Mesenchymal stem cell (in vitro differentiated cells and primary cell): ENCODE measurements at places on chromosomes 3 and 15.

DNA sequence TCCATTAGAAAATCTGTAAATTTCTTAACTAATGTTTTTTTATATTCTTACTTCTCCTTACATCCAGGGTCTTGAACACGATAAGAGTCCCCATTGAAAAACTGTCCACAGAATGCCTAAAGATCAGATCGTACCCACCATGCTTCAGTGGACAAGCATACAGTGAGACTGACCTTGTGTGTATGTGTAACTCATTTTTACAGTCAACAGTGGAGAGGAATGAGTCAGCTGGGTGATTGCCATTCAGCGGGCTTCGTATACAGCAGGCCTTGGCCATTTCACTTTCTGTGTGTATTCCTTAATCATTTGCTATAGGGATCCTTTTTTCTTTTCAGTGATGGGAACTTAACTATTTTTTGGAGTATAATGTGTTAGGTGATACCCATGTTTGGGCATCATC is 10.6 kb downstream of the PARP14 start:
- peak; percentile 71 for DNase-seq

DNA sequence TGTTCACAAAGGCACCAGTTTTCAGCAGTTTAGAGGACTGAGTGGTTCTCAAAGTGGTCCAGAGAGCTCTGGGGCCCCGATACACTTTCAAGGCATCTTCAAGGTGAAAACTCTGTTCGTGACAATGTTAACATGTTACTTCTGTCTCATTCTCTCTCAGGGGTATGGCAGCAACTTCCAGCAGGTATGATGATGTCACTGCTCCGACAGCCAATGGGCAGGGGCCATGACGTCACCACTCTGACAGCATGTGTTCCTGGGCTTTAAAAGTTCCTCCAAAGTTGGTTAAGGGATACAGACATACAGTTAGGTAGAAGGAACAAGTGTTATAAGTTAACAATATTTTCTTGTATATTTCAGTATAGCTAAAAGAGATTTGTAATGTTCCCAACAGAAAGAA is 87.9 kb downstream of the KLF15 start:
- no peak for DNase-seq

GRCh38 chr15:97096303-97096835 is 765.9 kb downstream of the NR2F2 start:
- DNase-seq, result no peak

DNA sequence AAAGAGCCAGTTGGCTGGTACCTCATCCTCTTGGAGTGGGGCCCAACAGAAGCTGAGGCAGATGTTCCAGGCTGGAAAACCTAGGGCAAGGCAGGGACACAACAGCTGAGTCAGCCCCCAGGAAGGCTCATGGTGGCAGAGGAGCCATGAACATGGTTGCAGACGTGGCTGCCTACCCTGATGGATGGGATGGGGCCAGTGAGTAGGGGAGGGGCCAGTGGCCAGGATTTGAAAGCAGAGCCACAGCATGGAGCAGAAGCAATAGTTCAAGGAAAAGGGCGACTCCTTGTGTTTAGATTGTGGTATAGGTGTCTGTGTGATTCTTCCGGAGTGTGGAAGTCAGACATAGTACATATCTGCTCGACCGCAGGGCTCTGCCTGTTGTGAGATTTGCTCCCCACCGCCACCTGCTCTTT is 24.2 kb downstream of the PXYLP1 start:
- peak; percentile 20 for DNase-seq

GRCh38 chr3:178474526-178474925 is 61.7 kb upstream of the KCNMB2 start:
- DNase-seq, result peak; percentile 62

DNA sequence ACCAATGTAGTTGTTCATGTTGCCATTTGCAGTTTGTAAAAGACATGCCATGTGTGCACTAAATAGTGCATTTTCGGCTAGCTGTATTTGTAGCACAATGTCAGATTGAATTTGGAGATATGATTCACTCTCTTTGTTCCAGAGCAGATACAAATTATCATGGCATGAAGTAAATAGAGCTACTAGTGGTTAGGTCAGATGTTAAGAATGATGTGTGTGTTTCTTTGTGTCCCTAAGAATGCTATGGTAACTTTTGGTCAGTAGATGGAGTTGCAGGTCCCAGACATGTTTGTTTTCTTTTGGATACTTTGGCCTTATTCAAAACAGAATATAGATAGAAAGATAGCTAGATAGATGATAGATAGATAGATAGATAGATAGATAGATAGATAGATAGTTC is 595.8 kb downstream of the NLGN1 start:
- peak; percentile 53 for DNase-seq

GRCh38 chr15:47861111-47861903 is 144.0 kb downstream of the SEMA6D start:
- no peak for DNase-seq

DNA sequence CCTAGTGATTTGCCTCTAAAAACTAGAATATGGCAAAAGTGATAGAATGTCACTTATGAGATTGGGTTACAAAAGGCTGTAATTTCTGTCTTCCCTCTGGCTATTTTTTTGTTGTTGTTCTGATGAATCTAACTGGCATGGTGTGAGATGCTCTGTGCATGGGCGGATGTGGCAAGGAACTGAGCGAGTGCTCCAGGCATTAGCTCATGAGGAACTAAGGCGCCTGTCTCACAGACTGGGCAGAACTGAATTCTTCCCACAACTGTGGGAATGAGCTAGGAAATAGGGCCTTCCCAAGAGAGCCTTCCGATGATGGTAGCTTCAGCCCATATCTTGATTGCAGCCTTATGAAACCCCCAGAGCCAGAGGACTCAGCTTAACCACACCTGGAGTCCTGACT is 222.5 kb downstream of the NR2F2 start:
- no peak for DNase-seq

DNA sequence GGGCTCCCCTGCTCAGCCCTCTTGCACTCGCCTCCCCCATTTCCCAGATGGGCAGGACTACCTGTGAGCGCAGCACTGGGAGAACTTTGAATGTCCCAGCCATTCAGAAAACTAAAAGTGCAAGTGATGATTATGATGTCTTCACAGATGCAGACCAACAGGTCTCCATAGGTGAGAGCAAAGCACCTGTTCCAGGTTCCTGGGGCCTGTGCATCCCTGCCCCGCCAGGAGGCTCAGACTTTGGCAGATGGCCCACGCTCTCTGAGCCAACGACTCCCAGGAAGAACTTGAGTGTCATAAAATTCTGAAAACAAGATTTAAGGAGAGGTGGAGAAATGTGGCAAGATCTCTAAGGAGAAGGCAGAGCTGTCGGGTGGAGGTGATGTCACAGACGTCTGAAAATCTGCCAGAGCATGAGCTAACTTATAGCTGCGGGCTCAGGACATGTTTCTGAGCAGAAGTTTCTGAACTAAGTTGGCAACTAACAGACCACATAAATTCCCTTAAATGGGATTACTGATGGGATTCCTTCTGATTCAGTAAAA is 110.8 kb upstream of the IGF1R start:
- no peak for DNase-seq

- no peak for DNase-seq
Observed at GRCh38 chr3:40109641-40110490, 199.6 kb upstream of the EIF1B start.

DNA sequence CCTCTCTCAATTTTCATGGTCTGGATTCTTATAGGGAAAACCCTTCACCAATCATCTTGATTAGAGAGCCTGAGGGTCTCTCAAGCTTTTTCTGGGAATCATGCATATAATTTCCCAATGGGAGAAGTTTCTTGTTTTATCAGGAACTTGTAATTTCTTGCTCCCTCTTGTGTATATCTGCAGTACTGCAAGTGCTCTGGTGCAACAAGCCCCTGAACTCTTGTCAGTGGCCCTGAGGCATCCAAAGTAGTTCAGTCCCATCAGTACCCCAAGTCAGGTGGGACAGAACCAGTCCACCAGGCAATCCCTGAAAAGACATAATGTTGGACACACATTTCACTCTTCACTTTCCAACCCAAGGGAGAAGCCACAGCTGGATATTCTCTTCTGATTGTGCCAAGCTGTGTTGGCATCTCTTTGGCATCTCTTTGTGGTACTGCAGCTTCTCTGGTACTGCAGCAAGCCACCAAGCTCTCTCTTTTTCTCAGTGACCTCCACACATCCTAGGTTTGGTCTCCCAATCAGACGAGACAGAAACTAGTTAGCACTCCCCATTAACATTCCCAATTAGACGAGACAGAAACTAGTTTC is 214.5 kb downstream of the ZIC4 start:
- DNase-seq, result peak; percentile 72

DNA sequence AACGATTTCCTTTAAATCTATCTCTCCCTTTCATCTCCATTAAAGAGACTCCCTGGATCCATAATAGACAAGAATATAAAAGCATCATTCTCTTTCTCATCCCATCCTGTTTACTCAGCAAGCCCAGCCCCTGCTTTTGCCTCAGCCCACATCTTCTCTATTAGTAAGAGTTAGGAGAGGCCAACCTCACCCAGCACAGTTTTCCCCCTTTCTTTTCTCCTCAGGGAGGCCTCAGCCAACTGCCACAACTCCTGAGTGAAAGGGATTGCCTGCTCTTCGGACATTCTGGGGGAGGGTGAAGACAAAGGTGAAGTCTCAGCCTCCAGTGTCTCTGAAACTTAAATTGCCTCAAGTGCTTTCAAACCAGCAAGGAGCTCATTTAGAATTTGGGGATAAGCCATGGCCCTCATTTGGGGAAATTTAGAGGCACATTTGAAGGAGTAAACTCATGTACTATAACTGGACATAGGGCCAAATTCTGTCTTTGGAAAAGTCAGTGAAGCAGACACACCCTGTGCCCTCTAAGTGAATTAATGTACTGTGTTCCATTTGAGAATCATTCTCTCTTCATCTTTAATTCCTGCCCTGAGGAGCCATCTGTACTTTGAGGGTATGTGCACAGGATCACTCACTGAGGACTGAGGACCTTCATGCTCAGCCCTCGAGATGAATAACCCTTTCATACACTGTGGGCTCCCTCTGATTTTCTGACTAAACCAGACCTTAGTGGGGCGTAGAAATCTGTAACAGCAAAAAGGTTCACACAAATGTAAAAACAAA is 82.5 kb downstream of the SOX2 start:
- DNase-seq, result no peak

DNA sequence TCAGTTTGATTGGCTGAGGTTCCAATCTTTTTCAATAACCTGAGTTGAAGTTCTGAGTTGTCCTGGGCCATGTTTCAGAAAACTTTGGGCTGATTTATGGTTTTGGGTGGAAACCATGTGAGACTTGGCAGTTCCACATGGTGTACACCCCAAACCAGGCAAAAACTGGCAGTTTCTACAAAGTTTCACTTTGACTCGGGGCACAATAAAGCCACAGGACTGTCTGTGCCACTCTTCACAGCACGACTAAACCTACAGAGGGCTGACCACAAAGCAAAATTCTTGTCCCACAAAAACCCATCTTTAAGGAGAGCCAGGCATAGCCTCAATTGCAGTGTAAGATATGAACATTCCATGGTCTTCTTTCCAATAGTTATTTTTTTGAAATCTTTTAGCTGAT is 155.0 kb downstream of the DUT start:
- DNase-seq, result no peak

DNA sequence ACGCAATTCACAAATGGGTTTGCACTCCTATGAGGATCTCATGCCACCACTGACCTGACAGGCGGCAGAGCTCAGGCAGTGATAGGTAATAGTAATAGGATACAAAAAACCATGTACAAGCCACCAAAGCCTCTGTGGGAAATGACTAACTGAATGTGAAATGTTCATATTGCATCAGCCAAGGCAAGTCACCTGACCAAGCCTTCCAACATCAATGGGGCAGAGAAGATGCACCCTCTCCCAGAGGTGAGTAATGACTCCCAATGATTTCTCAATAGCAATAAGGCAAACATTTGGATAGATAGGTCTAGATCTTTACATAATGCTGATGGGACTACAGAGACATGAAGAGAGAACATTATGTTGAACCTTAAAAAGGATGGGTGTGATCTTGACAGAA is 14.9 kb downstream of the CNTN3 start:
- no peak for DNase-seq

GRCh38 chr3:139286825-139287224 is 57.0 kb upstream of the MRPS22 start:
- DNase-seq, result no peak

DNA sequence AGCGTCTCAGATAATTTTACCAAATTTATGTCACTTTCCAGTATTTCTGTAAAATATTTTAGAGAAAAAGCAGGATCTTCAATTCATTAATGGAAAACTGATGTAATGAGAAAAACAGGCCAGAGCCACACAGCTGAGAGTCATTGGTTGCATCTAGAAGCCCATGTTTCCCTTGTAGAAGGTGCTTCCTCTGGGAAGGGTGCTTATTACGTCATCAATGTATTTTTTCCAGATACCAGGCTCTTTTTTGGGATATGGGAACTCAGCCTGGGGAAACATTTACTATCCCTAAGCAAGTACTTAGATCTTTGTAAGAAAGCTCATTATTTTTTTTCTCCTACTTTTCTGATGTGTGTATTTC is 89.1 kb upstream of the PHLDB2 start:
- no peak for DNase-seq

DNA sequence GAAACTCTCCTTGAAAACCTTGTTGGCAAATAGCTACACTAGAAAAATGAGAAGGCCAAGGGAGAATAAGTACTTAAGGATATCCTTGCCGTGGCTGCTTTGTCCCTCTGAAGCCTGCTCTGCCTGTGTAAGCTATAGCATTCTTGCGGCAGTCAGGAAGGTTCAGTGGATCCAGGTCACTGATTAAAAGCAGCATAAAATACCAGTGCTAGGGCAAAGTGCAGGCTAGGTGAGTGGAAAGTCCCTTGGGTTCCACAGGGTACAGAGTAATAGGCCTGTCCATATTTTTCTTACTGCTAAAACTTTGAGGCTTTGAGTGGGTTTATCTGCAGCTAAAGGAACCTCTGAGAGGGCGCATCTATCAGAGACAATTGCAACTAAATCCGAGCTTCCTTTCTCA is 10.3 kb downstream of the CXCR6 start:
- DNase-seq, result no peak

DNA sequence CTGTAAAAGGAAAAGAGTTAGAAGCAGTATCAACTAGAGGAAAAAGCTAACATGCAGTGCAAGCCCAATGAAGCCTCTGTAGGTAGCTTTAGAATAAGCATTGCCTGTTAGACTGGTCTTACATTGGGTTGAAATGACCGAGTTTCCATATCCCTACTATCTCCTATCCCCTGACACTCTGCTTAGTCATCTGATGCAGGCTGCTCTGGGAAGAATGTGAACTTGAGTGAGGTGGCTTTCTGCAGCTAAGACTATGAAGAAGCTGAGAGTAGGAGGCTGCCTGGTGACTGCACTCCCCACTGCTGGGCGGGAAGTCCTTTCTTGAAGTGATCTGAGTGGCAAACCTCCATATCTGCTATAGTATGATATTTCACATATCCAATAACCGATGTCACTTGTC is 64.7 kb downstream of the OXSM start:
- peak; percentile 67 for DNase-seq

- no peak for DNase-seq
Observed at GRCh38 chr3:4406746-4407568, 60.1 kb downstream of the SUMF1 start.

GRCh38 chr15:81304226-81304625 is 19.7 kb downstream of the STARD5 start:
- DNase-seq, result peak; percentile 82
